ENCODE measurements at places on chromosomes 13 and 19. TPM values are rescaled to one million over a fixed set of nuclear protein-coding genes. Genes with fewer than 3 reads are reported as not detected.

Gene CEACAM3
- not detected for total RNA-seq

Gene POSTN
- not detected for total RNA-seq

- DNase-seq, result no peak
Observed at GRCh38 chr19:1015782-1016646, 4.9 kb downstream of the TMEM259 start.

GRCh38 chr19:29697523-29698261 lies 17.4 kb downstream of the C19orf12 start:
- no peak for DNase-seq

Gene ITGBL1
- total RNA-seq, result 37.1 TPM

DNA sequence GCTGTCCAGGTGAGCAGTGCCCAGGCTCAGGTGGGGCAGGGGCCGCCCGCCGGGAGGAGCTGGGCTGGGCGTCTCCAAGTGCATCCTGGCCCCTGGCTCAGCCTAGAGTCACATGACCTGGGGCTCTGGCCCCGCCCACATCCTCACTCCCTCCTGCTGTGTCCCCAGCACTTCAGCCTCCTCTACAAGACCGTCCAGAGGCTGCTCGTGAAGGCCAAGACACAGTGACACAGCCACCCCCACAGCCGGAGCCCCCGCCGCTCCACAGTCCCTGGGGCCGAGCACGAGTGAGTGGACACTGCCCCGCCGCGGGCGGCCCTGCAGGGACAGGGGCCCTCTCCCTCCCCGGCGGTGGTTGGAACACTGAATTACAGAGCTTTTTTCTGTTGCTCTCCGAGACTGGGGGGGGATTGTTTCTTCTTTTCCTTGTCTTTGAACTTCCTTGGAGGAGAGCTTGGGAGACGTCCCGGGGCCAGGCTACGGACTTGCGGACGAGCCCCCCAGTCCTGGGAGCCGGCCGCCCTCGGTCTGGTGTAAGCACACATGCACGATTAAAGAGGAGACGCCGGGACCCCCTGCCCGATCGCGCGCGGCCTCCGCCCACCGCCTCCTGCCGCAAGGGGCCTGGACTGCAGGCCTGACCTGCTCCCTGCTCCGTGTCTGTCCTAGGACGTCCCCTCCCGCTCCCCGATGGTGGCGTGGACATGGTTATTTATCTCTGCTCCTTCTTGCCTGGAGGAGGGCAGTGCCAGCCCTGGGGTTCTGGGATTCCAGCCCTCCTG lies 16.8 kb upstream of the CELF5 start:
- no peak for DNase-seq

Measured in PC-3 (cell line).